GM12878 (cell line): ENCODE measurements at places on chromosomes 1 and 21. TPM values are rescaled to one million over a fixed set of nuclear protein-coding genes. Genes with fewer than 3 reads are reported as not detected.

Gene UMODL1
- 0.05 TPM in 1 of 2 replicates, not detected in the other for total RNA-seq

Gene CLEC20A
- total RNA-seq, result not detected in 2 replicates

Gene PCP4
- total RNA-seq, result not detected in 2 replicates

Gene E2F2
- 24.0 and 27.2 TPM in 2 replicates for total RNA-seq

Gene COL8A2
- 0.08 TPM in 1 of 2 replicates, not detected in the other for total RNA-seq

Gene AMY1B
- not detected in 2 replicates for total RNA-seq

DNA sequence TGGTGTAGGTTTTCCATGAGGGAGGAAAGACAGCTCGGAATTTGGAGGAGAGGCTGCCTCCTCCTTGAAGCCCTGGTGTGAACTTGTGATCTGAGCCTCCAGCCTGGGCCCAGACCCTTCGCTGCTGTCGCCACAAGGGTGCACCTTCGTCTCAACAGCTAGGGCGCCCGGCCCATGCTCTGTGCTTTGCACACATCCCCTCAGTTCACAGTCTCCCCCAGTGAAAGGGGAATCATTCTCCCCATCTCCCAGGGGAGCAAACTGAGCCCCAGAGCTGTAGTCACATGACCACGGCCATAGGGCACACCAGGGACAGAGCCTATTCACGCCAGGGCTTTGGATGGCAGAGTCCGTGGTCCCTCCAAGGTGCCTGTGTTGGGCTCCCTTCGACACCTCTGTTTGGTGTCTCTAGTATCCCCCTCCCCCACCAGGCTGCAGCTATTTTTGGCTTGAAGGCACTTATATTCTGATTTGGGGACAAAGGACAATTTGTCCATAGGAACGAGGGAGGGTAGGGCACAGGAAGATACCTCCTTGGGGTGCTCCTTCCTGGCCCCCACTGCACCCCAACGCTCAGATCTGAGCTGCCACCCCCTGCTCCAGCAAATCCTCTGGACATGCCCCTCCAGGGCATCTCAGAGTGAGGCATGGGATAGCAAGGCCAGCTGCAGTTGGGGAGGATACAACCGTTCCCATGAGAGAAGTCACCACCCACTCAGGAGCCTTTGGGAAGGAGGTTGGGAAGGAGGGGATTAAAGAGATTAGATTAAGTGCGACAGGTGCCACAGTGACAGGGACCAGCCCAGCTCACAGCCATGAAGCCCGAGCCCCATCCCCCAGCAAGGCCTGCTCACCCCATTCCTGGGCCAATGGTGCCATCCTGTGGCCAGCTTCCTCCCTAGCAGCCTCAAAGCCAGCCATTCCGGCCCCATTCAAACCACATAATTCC, 15.7 kb downstream of the MATN1 start:
- no peaks in the 10 kb centered on the region for H3K36me3 ChIP-seq
- no peaks in the 10 kb centered on the region for H3K4me1 ChIP-seq
- H3K27me3 ChIP-seq, result peaks cover 3% of the 10 kb centered on the region; the same call in 1 of the 2 replicates
- H3K27ac ChIP-seq, result no peak overlapping the region

GRCh38 chr1:230426246-230427093, at the start of gene PGBD5:
TSS of gene PGBD5 (minus strand) at chr1:230426332. CDS start at chr1:230425928, 404 bp downstream.
- no peaks in the 10 kb centered on the region for H3K4me1 ChIP-seq
- H3K36me3 ChIP-seq, result no peaks in the 10 kb centered on the region
- H3K27ac ChIP-seq, result no peak within 1 kb of the TSS
- H3K4me3 ChIP-seq, result no peak within 1 kb of the TSS; the same call in 1 of the 2 replicates

- no peak overlapping the region for H3K27ac ChIP-seq
- no peak for DNase-seq
- no peak overlapping the region for H3K4me3 ChIP-seq
- H3K27me3 ChIP-seq, result no peaks in the 10 kb centered on the region
- H3K4me1 ChIP-seq, result peaks cover 5% of the 10 kb centered on the region; the same call in 1 of the 2 replicates
Observed at GRCh38 chr1:245753807-245754206, 599.0 kb downstream of the KIF26B start.

DNA sequence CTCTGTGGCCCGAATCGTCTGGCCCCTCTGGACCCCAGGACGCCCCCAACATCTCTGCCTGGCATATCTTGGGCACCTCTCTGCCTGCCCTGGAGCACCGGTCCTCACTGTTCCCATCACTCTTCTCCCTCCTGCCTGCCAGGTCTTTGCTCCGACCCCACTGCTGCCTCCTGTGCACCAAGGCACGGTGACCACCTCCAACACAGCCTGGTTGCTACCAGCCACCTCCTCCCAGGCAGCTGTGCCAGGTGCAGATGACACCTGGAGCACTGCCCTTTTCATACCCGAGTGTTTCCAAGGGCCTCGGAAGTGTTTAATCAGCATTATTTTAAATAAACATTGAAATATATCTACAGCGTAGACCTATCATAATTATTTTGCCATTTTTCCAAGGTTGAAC, 31.3 kb downstream of the PKNOX1 start:
- H3K27ac ChIP-seq, result no peak overlapping the region
- no peaks in the 10 kb centered on the region for H3K27me3 ChIP-seq
- H3K36me3 ChIP-seq, result peaks cover 11% of the 10 kb centered on the region; the same call in 1 of the 2 replicates
- no peaks in the 10 kb centered on the region for H3K4me1 ChIP-seq
- H3K4me3 ChIP-seq, result no peak overlapping the region
